Substantia nigra (tissue), 51 donors: ENCODE measurements at places on chromosomes 1 and 21.

GRCh38 chr21:41411449-41412089 lies 14.5 kb upstream of the MX1 start:
- no peak for DNase-seq

- DNase-seq: no peak
Observed at GRCh38 chr1:94231746-94232145, 5.6 kb downstream of the ARHGAP29 start.

GRCh38 chr1:57839067-57839466 lies 415.2 kb upstream of the DAB1 start:
- DNase-seq: no peak

DNA sequence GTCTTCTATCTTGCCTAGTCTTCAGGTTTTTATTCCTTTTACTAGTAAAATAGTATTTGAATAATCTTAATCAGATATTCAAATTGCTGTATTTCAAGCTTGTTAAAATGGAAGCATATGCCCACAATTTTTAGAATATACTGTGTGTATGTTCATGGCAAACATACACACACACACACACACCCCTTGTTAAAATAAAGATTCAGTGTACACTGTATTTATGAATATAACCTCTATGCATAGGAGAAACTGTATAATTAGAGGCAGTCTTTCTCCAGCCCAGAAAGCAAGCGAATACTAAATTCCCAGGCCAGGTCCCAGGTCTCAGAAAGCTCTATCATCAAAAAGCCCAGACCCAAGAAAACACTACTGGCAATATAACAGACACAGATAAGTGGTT lies 57.8 kb downstream of the JAK1 start:
- no peak for DNase-seq

GRCh38 chr1:157652859-157653493 lies 47.6 kb downstream of the FCRL3 start:
- no peak for DNase-seq

- DNase-seq: no peak
Observed at GRCh38 chr1:201985355-201985754, 2.9 kb downstream of the RNPEP start.

- DNase-seq: no peak
Observed at GRCh38 chr21:20151741-20152140, 846.5 kb upstream of the NCAM2 start.

- DNase-seq: peak; percentile 27
Observed at GRCh38 chr21:41817228-41817627, 50.4 kb upstream of the RIPK4 start.

GRCh38 chr1:32782086-32782485 lies 35.1 kb downstream of the YARS1 start:
- peak; percentile 25 for DNase-seq

- DNase-seq: no peak
Observed at GRCh38 chr1:65229201-65229600, 80.1 kb upstream of the DNAJC6 start.

DNA sequence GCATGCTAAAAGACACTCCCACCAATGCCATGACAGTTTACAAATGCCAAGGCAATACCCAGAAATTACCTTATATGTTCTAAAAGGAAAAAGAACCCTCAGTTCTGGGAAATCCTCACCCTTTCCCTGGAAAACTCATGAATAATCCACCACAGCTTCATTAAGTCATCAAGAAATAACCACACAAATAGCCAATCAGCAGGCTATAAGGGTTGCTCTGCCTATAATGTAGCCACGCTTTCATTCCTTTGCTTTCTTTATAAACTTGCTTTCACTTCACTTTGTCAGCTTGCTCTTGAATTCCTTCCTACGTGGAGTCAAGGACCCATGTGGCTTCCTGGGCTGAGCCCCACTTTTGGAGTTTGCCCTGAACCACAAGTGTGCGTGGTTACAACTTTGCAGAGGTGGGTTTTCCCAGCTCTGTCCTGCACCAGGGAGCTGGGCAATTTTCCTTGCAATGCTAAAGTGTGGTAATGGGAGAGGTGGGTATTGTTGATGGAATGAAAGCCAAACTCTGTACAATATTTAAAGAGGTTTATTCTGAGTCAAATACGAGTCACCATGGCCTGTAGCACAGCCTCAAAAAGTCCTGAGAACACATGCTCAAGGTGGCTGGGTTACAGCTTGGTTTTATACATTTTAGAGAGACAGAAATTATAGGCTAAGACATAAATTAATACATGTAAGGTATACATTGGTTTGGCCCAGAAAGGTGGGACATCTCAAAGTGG lies 42.2 kb upstream of the COG2 start:
- DNase-seq: no peak

DNA sequence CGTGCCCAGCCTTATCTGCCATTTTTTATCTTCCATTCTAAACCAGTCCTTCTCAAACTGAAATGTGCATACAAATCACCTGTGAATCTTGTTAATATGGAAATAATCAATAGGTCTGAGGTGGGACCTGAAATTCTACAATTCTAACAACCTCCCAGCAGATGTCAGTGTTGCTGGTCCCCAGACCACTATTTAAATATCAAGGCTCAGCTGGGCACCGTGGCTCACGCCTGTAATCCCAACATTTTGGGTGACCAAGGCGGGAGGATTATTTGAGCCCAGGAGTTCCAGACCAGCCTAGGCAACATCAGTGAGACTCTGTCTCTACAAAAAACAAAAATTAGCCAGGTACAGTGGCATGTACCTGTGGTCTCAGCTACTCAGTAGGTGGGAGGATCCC lies 4.1 kb downstream of the UQCRHL start:
- DNase-seq: no peak

DNA sequence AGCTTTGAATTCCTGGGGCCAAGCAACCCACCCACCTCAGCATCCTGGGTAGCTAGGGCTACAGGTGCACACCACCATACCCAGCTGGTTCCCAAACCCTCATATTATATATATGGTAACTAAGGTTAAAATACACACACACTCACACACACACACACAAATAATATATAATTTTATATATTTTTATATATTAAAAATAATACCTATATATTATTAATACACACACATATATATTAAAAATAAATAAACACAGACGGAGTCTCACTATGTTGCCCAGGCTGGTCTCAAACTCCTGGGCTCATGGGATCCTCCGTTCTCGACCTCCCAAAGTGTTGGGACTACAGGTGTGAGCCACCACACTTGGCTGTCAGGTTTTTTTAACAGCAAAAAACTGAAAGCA lies 31.9 kb downstream of the SCAF4 start:
- no peak for DNase-seq

DNA sequence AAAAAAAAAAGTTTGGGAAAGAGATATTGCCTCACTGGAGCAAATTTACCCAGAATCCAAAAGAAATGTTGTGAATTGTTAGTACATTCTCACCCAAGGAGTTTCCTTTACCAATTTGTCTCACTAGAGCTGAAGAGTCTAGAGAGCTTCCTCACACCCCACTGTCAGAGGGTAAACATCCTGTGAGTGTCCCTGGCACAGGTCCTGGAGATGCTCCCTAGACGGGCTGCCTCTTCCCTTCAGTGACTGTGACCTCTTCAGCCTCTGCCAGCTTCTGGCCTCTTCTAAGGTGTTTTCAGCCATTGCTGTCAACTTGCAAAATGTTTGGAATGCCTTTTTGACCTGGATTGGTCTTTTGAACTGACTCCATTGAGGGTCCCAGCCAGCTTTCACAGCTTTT lies 159.4 kb downstream of the DHRS3 start:
- no peak for DNase-seq

DNA sequence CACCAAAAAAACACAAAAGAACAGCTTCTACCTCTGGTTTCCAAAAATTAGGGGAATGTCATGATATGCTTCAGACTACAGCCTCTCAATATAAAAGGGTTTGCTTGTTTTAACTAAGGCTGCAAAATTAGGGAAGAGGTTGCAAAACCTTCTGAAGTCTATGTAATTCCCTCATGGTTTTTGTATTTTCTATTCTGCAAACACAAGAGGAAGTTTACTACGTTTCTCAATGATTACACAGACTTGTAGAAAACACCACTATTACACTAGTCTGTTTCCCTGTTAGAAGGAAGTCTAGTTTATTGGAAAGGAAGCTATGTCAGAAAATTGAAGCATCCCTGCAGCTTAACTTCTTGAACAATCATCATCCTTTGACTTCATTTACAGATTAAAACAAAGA lies 229.7 kb upstream of the FMN2 start:
- no peak for DNase-seq

- no peak for DNase-seq
Observed at GRCh38 chr1:100724281-100724680, 4.7 kb downstream of the VCAM1 start.

- no peak for DNase-seq
Observed at GRCh38 chr1:183583466-183583865, 6.8 kb downstream of the NCF2 start.

- DNase-seq: no peak
Observed at GRCh38 chr1:186302381-186302920, 72.6 kb downstream of the TPR start.

DNA sequence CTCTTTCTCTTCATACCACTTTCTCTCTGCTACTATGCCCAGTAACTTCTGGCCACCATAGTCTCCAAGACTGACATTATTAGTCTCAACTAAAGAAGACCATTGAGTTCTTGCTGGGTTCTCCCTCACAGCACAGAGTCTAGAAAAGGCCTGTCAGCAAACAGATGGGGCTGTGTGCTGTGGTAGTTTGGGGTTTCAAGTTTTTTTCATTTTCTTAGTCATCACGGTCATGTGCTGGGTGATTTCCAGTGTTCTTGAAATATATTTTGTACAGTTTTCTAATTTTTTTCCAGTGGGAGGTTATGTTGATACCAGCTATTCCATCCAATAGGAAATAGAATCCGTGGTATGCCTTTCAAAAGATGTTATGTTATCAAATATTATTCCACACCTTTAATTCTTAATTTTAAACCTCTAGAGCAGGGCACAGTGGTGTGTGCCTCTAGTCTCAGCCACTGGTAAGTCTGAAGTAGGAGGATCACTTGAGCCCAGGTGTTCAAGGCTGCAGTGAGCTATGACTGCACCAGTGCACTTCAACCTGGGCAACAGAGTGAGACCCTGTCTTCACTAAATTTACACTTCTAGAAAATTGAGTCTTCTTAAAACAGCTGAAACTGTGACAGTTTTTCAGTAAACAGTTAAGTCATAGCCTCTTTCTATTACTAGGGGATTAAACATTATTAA lies 8.3 kb downstream of the CFHR2 start:
- DNase-seq: no peak
